ENCODE measurements at places on chromosomes 2 and 18.
A peak's percentile ranks its signal among the peaks of the same experiment; 100 is the strongest.

DNA sequence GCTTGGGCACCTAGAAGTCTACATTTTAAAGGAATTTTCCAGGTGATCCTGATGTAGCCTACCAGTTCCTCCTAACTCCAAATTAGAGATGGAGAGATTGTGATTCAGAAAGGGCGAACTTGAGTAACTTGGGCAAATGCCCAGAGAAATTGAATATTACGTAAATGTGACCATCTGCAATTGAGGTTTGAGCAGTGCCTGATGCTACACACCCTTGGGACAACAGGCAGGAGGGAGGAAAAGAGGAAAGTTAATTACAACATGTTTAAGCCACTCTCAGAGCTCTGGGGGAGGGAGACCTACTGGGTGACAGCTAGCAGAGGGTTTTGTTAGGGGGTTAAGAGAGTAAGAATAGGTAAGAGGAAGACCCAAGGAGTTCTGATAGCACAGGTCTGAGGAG is 208.9 kb downstream of the LPIN1 start:
- no peak for DNase-seq

GRCh38 chr2:135227386-135227785 is 175.3 kb downstream of the RAB3GAP1 start:
- DNase-seq: no peak

DNA sequence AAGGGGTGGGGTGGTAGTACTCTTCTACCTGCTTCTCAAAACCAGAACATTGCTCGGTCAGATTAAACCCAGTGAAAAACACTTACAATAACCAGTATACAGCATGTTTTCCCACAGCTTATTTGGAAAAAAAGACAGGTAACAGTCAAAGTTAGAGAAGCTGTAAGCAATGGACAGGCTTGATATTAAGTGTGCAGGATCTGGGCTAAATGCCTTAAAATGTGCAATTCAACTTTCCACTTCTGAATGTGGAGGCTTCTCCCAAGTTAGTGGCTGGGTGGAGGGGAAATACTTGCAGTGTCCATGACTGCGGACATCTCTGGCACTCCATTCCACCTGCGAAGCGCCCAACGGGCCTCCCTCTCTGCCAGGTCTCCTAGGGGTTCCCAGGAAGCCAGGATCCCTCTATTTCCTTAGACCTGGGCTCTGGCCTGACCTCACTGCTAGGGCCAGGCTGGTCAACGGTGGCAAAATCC is 5.3 kb downstream of the ZEB2 start:
- no peak for DNase-seq

DNA sequence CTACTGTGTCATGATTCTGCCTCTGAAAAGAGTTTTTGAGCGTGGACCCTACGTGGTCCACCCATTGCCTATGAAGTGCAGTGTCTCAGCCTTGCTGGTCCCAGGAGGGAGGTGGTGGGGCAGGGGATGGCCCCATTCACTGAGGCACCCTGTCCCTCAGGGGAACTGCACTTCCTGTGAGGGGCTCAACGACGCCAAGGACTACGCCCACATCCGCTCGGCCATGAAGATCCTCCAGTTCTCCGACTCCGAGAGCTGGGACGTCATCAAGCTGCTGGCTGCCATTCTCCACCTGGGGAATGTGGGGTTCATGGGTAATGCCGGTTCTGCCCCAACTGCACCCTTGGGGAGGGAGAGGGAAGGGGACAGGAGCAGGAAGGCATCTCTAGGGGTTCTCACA is 42.5 kb downstream of the MYO7B start:
- no peak for DNase-seq

DNA sequence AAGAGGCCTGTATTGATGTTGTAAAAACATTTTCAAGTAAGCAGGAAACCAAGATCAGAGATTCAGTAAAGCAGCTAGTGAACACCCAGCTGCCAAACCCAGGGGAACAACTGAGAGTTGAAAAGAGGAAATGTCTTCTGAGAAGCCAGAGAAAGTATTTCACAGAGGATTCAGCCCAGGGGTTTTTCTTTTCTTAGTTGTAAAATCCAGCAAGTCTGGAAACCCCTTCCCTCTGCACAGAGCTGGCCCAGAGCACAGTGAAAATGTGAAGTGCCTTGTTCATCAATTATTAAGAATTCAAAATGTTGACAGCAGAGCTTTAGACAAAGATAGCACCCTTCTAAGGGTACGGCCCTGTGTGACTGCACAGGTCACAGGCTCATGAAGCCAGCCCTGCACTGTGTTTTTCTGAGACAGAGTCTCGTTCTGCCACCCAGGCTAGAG is 28.4 kb downstream of the AFF3 start:
- no peak for DNase-seq

GRCh38 chr2:107584577-107584976 is 242.1 kb upstream of the RGPD4 start:
- DNase-seq: no peak

DNA sequence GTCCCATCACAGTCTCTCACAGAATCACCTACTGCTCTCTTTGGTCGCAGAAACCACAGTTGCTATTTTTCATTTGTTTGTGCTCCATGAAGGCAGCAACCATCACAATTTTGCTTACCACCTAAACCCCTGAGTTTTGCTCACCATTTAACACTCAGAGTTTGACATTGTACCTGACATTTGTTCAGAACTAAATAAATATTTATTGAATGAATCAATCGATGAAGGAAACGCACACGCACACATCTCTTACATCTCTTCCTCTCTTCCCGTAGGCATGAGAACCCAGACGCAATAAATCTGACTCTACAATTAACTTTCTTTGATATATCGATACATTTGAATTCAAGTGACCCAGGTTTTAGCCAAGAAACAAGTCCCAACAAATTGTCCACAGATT is 105.5 kb upstream of the RNF152 start:
- DNase-seq: no peak

DNA sequence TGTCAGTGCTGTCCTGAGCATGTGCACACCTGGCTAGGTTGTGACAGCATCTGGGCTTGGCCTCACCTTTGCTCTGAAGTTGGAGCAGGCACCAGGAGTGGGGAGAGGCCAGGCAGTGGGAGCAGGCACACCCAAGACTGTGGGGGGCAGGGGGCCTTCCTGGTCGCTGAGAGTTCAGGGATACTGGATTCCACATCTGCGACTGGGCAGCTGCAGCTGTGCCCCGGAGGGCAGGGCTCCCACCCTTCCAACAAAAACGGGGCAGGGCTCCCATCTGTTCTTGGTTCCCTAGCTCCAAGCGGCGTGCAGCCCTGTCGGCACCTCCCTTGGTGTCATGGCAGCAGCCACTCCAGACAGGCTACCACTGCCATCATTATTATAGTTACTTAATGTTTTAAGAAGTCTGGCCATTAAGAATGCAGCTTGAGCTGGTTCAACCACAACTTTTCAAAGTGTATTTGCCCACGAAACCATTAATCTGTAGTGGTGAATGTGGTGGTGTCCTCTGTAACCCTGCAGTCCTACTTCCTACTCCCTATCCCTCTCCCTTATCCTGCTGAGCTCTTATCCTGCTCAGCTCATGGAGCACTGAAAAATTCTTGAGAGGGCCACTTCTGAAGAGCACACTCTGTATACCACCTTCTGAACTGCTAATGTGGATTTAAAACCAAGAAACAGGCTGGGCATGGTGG is 48.0 kb upstream of the RAB1A start:
- no peak for DNase-seq

DNA sequence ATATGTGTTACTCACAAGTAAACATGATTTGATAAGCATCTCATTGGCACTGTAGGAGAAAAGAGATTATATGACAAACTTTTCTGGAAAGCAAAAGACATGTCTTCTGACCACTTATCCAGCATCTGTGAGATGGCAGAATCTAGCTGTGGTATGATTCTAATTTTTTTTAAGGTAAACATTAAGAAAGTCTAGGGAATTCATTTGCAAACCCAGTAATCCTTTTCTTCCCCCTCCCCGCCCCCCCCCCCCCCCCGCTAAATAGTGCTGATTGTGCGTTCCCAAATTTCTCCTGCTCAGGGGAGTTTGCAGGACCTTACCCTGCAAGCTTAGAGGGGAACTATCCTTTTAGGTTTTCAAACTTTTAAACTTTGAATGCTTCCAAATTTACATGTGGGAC is 12.1 kb downstream of the MRPL44 start:
- no peak for DNase-seq

DNA sequence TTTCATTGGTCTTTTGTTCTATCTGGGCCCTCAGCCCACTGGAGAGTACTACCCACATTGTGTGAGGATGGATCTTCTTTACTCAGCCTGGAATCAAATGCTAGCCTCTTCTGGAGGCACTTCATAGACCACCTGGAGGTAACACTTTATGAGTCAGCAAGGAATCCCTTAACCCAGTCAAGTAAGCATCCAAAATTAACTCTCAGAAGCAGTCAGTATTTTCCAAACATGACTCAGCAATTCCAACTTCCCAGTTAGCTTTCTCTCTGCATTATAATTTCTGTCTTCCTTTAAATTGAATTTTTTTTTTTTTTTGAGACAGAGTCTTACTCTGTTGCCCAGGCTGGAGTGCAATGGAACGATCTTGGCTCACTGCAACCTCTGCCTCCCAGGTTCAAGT is 142.7 kb downstream of the ACKR3 start:
- DNase-seq: no peak

GRCh38 chr2:37283207-37283606 is 41.4 kb downstream of the PRKD3 start:
- no peak for DNase-seq

- no peak for DNase-seq
Observed at GRCh38 chr2:238439917-238440316, 13.2 kb downstream of the ASB1 start.

DNA sequence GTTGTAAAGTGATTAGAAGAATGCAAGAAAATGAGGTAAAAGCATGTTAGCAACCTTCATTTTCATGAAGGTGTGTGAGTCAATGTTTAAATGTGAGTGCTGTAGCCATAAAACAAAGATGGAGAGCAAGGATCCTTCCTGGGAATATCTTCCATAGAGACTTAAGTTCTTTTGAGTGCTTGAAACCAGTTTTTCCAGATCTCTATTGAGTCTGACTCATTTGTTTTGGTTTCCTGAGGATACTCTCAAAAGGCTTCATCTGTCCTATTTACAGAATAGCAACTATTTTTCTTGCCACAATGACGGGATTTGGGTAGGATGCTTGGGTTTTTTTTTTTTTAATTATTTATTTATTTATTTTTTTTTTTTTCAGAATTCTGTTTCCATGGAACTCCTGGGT is 45.9 kb upstream of the ASB1 start:
- no peak for DNase-seq

- DNase-seq: peak; percentile 92
Observed at GRCh38 chr2:176128982-176129796, at the start of gene HOXD8. Gene HOXD8, plus strand, starts transcription at chr2:176129705. Its CDS starts 662 bp downstream, at chr2:176130367.

- no peak for DNase-seq
Observed at GRCh38 chr18:62170857-62171256, 16.0 kb downstream of the PIGN start.

- no peak for DNase-seq
Observed at GRCh38 chr2:168614172-168615018, 158.3 kb downstream of the CERS6 start.

DNA sequence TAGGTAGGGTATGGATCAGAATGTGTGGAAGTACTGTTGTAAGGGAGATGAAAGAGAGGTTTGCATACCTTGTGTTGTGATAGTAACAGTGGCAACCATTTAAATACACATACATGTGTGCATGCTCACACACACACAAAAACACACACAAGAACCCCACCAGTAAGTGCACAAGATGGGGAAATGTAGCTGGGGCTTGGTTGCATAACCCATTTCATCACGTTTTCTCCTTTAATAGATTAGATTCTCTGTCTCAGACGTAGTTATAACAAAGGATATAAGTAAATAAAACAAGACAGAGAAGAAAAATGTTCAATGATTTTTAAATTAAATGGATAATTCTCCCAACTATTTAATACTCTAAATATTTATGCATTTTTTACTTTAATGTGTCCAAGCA is 13.4 kb downstream of the ARHGAP15 start:
- DNase-seq: no peak

- peak; percentile 65 for DNase-seq
Observed at GRCh38 chr2:207768168-207768865, 1.4 kb downstream of the FZD5 start.

GRCh38 chr2:128686881-128687555 is 368.4 kb upstream of the HS6ST1 start:
- no peak for DNase-seq

DNA sequence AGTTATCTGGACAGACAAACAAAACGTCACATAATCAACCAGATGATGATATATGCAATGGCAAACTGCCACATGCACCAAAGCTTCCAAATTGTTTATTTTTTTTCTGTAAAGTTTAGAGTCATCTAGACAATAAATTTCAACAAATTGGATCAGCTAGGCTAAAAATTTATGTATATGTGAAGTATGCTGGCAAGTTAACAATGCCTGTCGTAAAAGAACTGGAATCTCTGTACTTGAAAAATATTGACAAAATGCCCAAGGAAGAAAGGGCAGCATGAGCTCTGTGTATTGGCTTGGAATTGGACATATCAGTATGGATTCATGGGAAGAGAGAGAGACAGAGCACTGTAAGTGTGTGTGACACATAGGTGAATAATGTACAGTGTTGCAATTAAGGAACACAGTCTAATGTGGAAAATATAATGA is 309.8 kb downstream of the ERBB4 start:
- DNase-seq: no peak

DNA sequence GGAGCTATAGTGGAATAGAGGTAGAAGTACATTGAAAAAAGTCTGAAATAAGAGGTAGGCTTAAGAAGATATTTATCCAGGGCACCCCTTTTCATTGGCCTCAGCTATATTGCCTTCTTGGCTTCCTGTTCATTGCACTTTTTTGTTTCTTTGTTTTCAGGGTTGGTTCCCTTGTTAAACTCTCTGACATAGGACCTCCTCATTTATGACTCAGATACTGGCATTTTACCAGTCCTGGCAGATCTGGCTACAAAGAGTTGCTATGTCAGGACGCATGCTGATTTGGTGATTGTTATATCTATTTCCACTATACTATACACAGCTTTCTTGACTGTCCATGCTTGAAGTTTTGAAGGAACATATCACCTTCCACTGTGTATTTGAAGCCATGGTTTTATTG is 60.0 kb downstream of the GCA start:
- DNase-seq: no peak

DNA sequence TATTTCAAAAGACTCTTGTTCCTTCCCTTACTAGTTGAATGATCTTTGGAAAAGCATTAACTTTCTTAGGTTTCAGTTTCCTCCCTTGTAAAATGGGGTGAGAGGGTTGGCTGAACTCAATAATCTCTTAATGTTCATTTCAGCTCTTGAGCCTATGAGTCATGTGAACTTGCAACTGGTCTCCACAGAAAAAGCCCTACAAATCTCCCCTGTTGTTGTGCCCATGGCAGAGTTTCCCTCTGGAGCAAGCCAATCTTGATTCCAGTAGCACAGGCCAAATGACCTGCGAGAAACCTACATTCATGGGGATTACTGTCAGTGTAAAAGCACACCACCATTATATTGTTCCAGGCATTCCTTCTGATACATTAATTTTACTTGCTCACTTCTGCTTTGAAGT is 388.9 kb downstream of the ALK start:
- no peak for DNase-seq

DNA sequence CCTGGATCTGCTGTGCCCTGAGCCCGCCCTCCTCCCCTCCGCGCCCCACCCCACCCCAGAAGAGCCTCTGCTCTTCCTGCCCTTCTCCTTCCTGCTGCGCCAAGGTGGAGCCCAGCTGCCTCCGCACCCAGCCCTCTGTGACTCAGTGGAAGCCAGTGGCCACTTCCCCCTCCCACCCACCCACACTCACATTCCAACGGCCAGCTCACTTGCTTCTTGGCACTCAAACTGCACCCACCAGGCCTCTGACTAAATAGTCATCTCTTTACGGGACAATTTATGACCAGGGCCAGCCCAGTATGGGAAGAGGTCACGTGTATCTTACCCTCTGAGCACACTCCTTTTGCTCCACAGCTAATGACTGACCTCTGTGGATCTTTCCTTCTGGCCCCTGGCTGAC is 150.4 kb upstream of the SLC1A4 start:
- DNase-seq: no peak

GRCh38 chr2:168678153-168678853 is 124.1 kb upstream of the NOSTRIN start:
- DNase-seq: no peak
